ENCODE measurements at places on chromosomes 6 and 20.

GRCh38 chr6:26044140-26045064, 42.8 kb upstream of the HFE start:
- peak; percentile 20 for DNase-seq

- no peak for DNase-seq
These were observed 98.0 kb downstream of the FNDC1 start for GRCh38 chr6:159267165-159267564.

DNA sequence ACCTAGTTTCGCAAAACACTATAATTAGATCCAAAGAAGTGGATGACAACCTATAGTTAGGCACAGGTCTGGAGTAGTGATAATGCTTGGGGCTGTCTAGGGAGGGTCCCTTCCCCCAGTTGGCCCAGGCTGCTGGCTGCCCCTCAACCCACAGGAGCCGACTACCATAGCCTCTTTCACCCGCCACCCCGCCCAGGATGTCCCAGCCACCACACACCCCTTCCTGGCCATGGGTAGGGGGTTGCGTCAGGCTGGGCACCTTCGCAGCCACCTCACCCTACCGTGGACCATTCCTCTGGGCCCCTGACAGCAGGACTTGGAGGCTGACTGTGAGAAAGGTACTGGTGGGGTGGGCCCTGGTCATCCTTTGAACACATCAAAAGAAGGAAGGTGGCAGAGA, 8.5 kb downstream of the TFEB start:
- DNase-seq, result no peak

GRCh38 chr6:39706819-39707335, 18.3 kb downstream of the KIF6 start:
- DNase-seq, result no peak

DNA sequence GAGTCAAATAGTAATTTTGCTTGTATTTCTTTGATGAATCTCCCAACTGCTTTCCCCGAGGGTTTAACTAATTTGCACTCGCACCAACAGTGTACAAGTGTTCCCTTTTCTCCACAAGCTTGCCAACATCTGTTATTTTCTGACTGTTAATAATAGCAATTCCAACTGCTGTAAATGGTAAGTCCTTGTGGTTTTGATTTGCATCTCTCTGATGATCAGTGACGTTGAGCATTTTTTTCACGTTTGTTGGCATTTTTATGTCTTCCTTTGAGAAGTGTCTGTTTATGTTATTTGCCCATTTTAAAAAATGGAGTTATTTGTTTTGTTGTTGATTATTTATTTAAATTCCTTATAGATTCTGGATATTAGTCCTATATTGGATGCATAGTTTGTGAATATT, 399.8 kb upstream of the MAN1A1 start:
- no peak for DNase-seq

DNA sequence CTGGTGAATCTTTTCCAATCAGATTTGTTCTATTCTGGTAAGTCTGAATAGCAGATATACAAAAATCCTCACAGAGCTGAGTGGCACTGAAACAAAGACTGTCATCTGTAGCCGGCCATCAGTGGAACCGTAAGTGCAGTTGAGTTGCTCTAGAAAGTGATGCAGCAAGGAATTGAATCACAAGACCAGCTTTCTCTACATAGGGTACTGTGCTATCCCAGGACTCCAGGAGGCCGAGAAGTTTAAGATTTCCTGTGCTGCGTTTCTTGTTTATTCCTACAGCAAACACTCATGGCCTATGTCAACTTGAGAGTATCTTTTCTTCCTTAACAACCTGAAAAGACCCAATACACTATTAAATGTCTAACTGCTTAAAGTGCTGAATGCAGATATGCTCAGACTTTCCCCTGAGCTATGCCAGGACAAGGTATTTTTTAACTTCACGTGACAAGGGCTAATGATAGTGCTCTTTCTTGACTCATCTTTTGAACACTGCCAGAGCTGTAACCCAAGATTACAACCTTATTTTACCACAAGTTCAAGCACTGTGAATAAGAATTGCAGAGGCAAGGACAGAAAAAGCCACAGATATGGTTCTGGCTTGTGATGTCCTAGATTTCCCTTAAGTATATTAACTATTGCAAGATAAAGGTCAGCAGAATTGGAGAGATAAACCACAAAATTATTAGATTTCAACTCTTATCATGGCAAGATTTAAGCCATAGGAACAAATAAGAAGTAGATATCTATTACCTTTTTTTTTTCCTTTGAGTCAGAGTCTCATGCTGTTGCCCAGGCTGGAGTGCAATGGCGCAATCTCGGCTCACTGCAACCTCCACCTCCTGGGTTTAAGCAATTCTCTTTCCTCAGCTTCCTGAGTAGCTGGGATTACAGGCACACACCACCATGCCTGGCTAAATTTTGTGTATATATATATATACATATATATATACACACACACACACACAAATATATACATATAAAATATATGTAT, 71.6 kb downstream of the GJA1 start:
- no peak for DNase-seq

GRCh38 chr20:10802236-10802635, 128.4 kb upstream of the JAG1 start:
- DNase-seq, result no peak

DNA sequence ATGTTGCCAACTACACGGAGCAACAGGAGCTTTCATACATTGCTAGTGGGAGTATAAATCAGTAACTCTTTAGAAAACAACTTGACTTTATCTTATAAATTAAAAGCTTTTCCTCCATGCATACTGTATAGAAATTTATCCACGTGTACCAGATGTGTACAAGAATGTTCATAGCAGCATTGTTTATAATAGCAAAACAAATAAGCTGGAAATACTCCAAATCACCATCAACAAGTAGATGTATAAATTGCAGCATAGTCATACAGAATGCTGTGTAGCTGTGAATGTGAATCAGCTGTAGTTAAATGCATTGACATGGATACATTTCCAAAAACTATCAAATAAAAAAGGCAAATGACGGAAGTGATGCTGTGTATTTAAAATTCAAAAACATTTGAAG, 6.0 kb downstream of the PSMF1 start:
- DNase-seq, result no peak

GRCh38 chr6:167858086-167858591, 31.4 kb downstream of the AFDN start:
- DNase-seq, result no peak

- DNase-seq, result peak; percentile 82
These were observed 18.7 kb downstream of the BPHL start for GRCh38 chr6:3137057-3137777.

- DNase-seq, result peak; percentile 54
These were observed 166.1 kb upstream of the CST7 start for GRCh38 chr20:24782801-24783630.

GRCh38 chr6:86045038-86045437, 402.4 kb upstream of the SYNCRIP start:
- DNase-seq, result no peak

DNA sequence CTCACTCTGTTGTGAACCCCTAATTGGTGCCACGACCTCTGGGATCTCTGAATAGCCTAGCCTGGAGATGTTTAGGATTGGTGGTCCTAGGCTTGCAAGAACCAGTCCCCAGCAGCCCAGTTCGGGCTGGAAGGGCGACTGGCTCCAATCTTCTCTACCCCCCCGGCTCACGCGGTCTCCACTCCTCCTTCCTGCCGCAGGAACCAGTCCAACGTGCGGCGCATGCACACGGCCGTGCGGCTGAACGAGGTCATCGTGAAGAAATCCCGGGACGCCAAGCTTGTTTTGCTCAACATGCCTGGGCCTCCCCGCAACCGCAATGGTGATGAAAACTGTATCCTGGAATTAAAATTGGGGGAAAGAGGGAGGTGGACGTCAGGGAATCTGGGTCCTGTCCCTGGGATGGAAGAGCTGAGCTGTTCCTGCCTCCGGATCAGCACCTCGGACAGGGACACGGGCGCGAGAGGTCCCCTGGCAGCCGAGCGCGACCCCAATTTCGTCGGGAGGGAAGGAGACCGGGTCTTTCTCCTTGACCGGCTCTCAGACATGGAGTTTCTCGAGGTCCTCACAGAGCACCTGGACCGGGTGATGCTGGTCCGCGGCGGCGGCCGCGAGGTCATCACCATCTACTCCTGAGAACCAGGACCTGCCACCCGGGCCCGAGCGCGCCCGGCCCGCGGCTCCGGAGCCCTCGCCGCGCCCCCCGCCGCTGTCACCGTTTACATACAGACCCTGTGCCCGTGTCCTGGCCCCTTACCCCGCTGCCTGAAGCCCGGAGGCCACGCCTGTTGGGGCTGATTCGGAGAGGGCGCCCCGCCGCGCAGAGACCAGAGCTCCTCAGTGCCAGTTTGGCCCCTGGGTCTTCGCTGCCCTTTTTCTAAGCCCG, 28.2 kb downstream of the SLC12A5 start:
- no peak for DNase-seq

DNA sequence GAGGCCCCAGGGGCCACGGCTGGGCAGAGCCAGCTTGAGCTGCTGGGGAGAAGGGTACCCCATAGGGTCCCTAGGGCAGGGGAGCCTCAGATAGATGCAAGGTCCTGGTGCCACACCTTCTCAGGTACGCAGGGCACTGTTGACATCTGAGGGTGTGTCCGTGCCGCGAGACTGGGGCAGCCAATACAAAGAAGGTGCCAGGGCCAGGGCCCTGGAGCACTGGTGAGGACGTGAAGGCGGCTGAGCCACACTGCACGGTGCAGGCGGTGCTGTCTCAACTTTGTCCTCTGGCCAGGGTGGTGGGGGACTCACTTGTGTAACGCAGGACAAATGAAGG, 649 bp upstream of the LRRC73 start:
- no peak for DNase-seq

- DNase-seq, result no peak
These were observed 434.0 kb upstream of the JARID2 start for GRCh38 chr6:14811775-14812428.

GRCh38 chr6:131911951-131912350, 39.2 kb downstream of the CCN2 start:
- no peak for DNase-seq

- no peak for DNase-seq
These were observed 6.5 kb upstream of the USP45 start for GRCh38 chr6:99521633-99522151.

GRCh38 chr20:9059931-9060330, 9.0 kb upstream of the PLCB4 start:
- DNase-seq, result no peak

GRCh38 chr6:127516662-127517273, 2.4 kb downstream of the MTCL3 start:
- DNase-seq, result peak; percentile 60

- DNase-seq, result no peak
These were observed 359 bp downstream of the PHIP start for GRCh38 chr6:79077715-79078074.

- no peak for DNase-seq
These were observed 138.9 kb upstream of the TMEM170B start for GRCh38 chr6:11398451-11399326.

DNA sequence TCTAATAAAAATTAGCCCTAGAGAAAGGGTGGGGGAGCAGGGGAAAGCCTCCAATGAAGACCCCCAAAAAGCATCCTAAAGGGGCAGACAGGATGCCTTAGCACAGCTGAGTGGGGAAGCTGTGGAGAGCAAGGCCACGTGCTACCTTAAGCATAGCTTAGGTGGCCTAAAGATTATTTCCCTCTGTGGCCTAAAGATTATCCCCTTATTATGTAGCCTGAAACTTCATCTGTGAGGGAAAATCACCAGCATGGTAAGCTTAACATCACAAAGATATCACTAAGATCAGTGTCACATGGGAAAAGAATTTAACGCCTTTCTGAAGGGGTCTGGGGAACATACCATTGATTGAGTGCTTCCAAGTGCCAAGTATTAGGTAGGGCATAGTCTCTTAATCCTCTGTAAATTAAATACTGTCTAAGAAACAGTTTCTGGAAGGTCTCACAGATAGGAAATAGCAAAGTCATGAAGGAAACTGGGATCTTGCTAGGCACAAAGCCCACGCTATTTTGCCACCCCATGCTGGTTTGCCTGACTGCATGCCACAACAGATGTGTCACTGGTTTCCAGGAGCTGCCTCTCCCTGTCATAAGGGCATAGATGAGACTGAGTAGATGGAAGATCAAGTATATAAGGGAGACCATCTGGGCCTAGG, 170.0 kb downstream of the HACE1 start:
- DNase-seq, result no peak

- DNase-seq, result peak; percentile 64
These were observed 20.0 kb upstream of the TRIM27 start for GRCh38 chr6:28943557-28944411.

- DNase-seq, result no peak
These were observed 67.5 kb upstream of the MBOAT1 start for GRCh38 chr6:20279608-20280287.

- no peak for DNase-seq
These were observed 59.3 kb upstream of the CARMIL1 start for GRCh38 chr6:25219917-25220278.

- DNase-seq, result no peak
These were observed 67.1 kb upstream of the ADGRF4 start for GRCh38 chr6:47631269-47631772.

DNA sequence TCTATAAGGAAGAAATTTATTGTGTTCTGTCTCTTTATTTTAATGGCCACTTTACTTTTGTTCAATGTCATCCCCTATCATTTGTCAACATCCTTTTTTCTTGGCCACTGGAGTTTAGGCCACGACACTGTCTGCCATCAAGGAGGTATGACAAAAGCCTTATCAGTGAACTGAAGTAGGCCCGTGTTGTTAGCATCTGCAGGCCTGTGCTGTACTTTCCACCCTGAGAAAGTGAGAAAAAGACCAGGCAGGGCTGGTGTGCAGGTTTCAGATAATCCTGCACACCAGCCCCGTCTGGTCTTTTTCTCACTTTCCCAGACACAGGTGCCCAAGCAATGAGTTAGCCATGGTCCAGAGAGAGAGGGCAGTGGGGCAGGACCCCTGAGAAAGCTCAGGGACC, 57.6 kb downstream of the GOPC start:
- DNase-seq, result no peak

- DNase-seq, result peak; percentile 95
These were observed 3.6 kb upstream of the MICA start for GRCh38 chr6:31399589-31400466.

GRCh38 chr6:39793516-39793915, 1.3 kb downstream of the DAAM2 start:
- DNase-seq, result no peak

- DNase-seq, result no peak
These were observed 109.0 kb upstream of the FLRT3 start for GRCh38 chr20:14446446-14446845.

- no peak for DNase-seq
These were observed 39.2 kb downstream of the ZC3H12D start for GRCh38 chr6:149445573-149445972.

DNA sequence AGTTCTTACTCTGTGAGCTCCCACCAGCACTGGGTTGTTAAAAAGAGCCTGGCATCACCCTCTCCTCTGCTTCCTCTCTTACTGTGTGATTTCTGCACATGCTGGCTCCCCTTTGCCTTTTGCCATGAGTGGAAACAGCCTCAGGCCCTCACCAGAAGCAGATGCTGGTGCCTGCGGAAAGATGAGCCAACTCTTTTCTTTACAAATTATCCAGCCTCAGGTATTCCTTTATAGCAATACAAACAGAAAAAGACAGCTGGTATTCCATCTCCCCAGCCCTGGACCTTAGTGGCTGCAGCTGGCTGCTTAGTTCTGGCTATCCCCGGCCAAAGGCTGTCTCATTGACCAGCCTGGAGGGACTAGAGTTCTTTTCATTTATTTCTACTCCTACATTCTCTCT, 129.1 kb downstream of the IMPG1 start:
- DNase-seq, result no peak

All from posterior cingulate gyrus (tissue), 11 donors.